Glutamatergic neuron (in vitro differentiated cells): ENCODE measurements at places on chromosomes 2 and 18. TPM values are rescaled to one million over a fixed set of nuclear protein-coding genes. Genes with fewer than 3 reads are reported as not detected.
A peak's percentile ranks its signal among the peaks of the same experiment; 100 is the strongest.

- no peak for DNase-seq
- H3K36me3 ChIP-seq: no peaks in the 10 kb centered on the region
- H3K27me3 ChIP-seq: no peaks in the 10 kb centered on the region
- H3K4me1 ChIP-seq: no peaks in the 10 kb centered on the region
- no peak overlapping the region for H3K4me3 ChIP-seq
These were observed 124.0 kb downstream of the GATA6 start for GRCh38 chr18:22293417-22293816.

- H3K36me3 ChIP-seq: no peaks in the 10 kb centered on the region
- H3K27me3 ChIP-seq: no peaks in the 10 kb centered on the region
- H3K4me3 ChIP-seq: no peak overlapping the region
- no peak overlapping the region for H3K27ac ChIP-seq
These were observed 50.2 kb upstream of the GALNT3 start for GRCh38 chr2:165844216-165844615.

The FAM210A gene
- 7.9 TPM for total RNA-seq

GRCh38 chr2:234464291-234464645, 32.6 kb downstream of the ARL4C start:
- DNase-seq: no peak
- H3K36me3 ChIP-seq: no peaks in the 10 kb centered on the region
- peaks cover 3% of the 10 kb centered on the region for H3K27me3 ChIP-seq
- H3K27ac ChIP-seq: no peak overlapping the region
- no peak overlapping the region for H3K4me3 ChIP-seq

- no peak for DNase-seq
- peaks cover 32% of the 10 kb centered on the region for H3K4me1 ChIP-seq
- no peak overlapping the region for H3K4me3 ChIP-seq
- peak overlapping the region; percentile 50 for H3K27ac ChIP-seq
- H3K27me3 ChIP-seq: no peaks in the 10 kb centered on the region
These were observed 96.6 kb upstream of the NOSTRIN start for GRCh38 chr2:168705534-168706470.

DNA sequence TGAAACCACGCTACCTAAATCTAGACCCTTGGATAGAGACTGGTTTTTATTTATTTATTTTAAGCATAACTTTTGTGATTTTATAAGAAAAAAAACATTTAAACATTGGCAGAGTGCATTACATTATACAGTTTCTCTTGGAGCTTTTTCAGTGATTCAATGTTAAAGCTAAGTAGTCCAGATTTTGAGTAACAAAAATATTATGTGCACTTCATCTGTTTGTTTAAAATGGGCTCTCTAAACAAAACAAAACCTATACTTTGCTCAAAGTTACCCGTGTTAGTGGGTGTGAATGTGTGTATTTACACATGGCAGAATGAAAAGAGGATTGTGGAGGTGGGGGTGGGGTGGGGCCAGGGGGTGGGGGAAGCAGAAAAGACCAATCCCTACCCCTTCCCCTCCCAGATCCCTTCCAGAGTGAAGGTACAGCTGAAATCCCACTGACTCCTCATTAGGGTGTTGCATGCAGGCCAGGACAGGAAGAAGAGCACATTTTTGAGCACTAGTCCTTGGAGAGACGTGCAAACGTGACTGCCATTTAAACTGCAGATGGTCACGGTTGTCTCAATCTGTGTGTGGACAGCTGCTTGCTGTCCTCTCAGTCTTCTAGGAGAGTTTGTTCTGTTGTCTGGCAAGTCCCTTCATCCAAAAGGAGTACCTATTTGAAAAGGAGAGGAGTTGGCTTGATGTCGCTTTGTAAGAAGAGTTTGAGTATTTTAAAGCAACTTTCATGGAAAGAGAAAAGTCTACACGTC, 303.0 kb downstream of the ICOS start:
- H3K36me3 ChIP-seq: no peaks in the 10 kb centered on the region
- peak; percentile 58 for DNase-seq
- H3K27me3 ChIP-seq: peaks cover 4% of the 10 kb centered on the region
- no peak overlapping the region for H3K4me3 ChIP-seq

GRCh38 chr18:79685281-79685680, 5.7 kb downstream of the CTDP1 start:
- H3K27me3 ChIP-seq: peaks cover 3% of the 10 kb centered on the region
- H3K27ac ChIP-seq: no peak overlapping the region
- no peak overlapping the region for H3K4me3 ChIP-seq
- H3K4me1 ChIP-seq: peaks cover 7% of the 10 kb centered on the region
- DNase-seq: no peak

DNA sequence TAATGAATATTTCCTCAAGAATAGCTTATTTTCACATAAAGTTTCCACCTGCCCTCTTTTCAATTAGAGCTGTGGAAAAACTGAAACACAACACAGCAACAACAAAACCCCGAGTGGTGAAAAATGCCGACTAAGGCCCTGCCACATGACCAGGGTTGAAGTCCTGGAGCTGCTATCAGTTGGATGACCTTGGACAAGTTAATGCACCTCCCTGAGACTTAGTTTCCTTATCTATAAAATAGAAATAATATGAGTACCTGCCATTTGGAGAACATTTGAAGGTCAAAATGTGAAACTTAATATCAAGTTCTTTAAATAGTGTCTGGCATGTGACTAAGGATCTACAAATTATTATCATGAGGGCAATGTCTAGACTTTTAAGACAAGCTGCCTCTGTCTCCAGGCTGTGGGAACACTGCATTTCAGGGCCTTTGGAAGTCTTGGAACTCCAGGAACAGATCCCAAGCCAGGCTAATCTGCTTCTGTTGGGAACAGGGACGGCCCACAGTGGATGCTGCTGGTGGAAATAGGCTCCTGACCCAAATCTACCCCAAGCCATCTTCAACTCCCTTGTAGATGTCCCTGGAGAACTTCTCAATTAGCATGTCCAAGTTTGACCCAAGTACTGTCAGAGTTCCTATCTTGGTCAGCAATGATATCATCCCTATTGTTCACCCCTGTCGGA, 42.0 kb upstream of the TRIB2 start:
- peaks cover 4% of the 10 kb centered on the region for H3K36me3 ChIP-seq
- H3K4me1 ChIP-seq: peaks cover 1% of the 10 kb centered on the region
- no peak for DNase-seq
- no peak overlapping the region for H3K27ac ChIP-seq
- no peaks in the 10 kb centered on the region for H3K27me3 ChIP-seq

DNA sequence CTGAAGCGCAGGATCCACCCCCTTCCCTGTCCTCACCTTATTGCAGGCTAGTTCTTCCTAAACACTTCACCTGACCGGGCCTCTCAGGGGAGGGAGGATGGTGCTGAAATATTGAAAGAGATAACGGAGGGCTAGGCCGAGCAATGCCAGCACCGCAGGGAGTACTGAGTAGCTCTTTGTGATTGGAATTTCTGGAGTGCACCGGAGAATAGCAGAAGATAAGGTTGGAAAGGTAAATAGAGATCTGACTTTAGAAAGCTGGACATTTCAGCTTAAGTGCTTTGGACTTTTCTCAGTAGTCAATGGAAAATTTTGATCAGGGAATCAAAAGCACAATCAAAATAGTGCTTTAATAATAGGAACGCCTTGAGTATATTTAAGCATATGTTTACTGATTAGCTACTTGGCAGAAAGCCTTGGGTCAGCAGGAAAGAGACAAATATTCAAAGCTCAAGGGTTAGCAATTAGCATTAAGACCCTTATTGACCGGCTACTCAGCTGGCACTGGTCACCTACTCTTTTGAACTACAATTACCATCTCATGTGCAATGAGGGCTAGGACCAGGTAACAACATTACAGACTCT, 142.9 kb upstream of the NDUFV2 start:
- no peak overlapping the region for H3K27ac ChIP-seq
- DNase-seq: no peak
- H3K4me3 ChIP-seq: no peak overlapping the region

DNA sequence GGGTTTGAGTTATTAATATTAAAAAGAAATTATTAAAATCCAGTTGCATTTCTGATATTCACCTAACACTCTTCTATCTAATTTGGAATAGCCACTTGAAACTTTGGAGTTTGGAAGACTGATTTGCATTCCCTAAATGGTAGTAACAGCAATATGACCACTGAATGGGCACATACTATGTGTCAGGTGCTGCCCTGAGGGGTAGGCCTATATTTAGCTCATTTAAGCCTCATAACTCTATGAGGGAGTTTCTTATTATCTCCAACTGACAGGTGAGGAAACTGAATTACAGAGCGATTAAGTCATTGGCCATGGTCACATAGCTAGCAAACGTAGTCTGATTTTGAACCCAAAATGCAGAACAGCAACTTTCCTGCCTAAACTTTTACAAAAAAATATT, 77.3 kb downstream of the VWA3B start:
- H3K4me1 ChIP-seq: peaks cover 16% of the 10 kb centered on the region
- H3K27me3 ChIP-seq: peaks cover 2% of the 10 kb centered on the region
- H3K27ac ChIP-seq: no peak overlapping the region
- no peak for DNase-seq
- H3K4me3 ChIP-seq: no peak overlapping the region

The ZNF804A gene
- total RNA-seq: 23.1 TPM

DNA sequence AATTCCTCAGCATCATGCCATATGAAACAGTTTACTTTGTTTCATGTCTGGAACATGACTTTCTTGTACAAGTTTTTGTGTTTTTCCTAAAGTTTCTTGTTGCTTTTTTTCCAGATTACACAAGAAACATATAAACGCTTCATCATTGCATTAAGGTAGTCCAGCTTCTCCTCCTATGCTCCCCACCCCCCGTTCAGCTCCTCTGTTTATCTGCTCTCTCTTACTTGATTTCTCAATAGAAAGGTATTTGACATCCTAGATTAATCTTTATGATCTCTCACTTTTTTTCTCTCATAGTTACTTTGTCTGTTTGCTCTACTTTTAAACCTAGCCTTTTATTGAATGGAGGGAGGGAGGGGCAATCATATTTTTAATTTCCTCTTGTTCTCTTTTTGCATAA, 25.4 kb downstream of the SLC40A1 start:
- H3K36me3 ChIP-seq: no peaks in the 10 kb centered on the region
- peaks cover 10% of the 10 kb centered on the region for H3K4me1 ChIP-seq
- no peak for DNase-seq
- H3K27ac ChIP-seq: no peak overlapping the region
- no peak overlapping the region for H3K4me3 ChIP-seq

The LINC00305 gene
- not detected for total RNA-seq

GRCh38 chr2:43408407-43409160, 182.2 kb upstream of the ZFP36L2 start:
- no peaks in the 10 kb centered on the region for H3K36me3 ChIP-seq
- no peaks in the 10 kb centered on the region for H3K27me3 ChIP-seq
- no peak for DNase-seq
- H3K4me1 ChIP-seq: peaks cover 4% of the 10 kb centered on the region
- H3K4me3 ChIP-seq: no peak overlapping the region
